Endodermal cell (in vitro differentiated cells): ENCODE measurements at places on chromosomes 5 and 9. TPM values are rescaled to one million over a fixed set of nuclear protein-coding genes. Genes with fewer than 3 reads are reported as not detected.

Gene PCDHB14
- total RNA-seq = 2.6 to 2.8 TPM (median 2.8 TPM) in 3 replicates

Gene SHOC1
- total RNA-seq = not detected in 2 replicates

DNA sequence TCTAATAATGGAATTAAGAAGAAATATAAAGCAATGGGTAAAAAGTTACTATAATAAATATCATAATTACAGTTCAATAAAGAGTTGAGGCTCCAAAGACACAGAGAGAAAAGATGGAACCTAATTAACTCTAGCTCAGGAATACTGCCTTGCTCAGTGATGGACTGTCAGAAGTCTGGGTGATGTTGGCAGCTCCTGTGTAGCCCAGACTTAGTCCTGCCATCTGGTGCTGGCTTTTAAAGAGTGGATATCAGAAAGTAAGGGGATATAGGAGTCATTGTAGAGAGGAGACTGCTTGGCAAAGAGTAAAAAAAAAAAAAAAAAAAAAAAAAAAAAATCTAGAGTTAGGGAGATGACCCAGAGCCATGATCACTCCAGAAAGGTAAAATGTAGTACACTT is 551.9 kb upstream of the DMAC1 start:
- H3K4me1 ChIP-seq = no peaks in the 10 kb centered on the region
- DNase-seq = no peak
- no peak overlapping the region for H3K27ac ChIP-seq

GRCh38 chr9:90064971-90065370 is 460.2 kb downstream of the GADD45G start:
- no peak for DNase-seq
- no peaks in the 10 kb centered on the region for H3K36me3 ChIP-seq
- no peaks in the 10 kb centered on the region for H3K4me1 ChIP-seq
- H3K27me3 ChIP-seq = no peaks in the 10 kb centered on the region

GRCh38 chr5:6143523-6143922 is 234.8 kb downstream of the MED10 start:
- H3K36me3 ChIP-seq = no peaks in the 10 kb centered on the region
- DNase-seq = peak; percentile 67
- H3K4me3 ChIP-seq = no peak overlapping the region
- H3K4me1 ChIP-seq = no peaks in the 10 kb centered on the region
- no peak overlapping the region for H3K27ac ChIP-seq

- H3K27ac ChIP-seq = no peak overlapping the region
- H3K4me1 ChIP-seq = no peaks in the 10 kb centered on the region
- DNase-seq = no peak
- no peak overlapping the region for H3K4me3 ChIP-seq
Measured at GRCh38 chr9:101419863-101420262, 15.7 kb downstream of the ALDOB start.

DNA sequence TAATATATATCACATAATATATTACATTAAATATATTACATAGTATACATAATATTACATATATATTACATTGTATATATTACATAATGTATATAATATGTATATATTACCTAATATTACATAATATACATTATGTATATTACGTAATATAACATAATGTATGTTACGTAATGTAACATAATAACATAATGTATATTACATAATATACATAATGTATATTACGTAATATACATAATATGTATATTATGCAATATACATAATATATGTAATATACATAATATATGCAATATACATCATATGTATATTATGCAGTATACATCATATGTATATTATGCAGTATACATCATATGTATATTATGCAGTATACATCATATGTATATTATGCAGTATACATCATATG is 19.1 kb downstream of the CYLC2 start:
- H3K27me3 ChIP-seq = no peaks in the 10 kb centered on the region
- no peak overlapping the region for H3K4me3 ChIP-seq
- no peaks in the 10 kb centered on the region for H3K36me3 ChIP-seq

DNA sequence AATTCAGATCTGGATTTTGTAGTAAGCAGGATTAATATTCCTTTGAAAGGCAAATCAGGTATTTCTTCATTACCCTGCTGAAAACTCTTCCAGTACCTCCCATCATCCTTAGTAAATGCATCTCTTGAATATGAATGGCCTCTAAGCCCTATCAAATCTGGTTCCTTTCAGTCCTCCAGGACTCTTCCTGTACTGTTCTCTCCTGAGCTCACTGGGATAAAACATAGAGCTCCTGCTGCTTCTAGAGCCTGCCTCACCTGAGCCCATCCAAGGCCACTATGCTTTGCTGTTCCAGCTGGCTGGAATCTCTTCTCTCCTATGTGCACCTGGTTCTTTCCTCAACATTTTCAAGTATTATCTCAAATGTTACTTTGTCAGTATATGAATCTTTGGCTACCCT is 803.3 kb upstream of the CTNND2 start:
- DNase-seq = no peak
- no peaks in the 10 kb centered on the region for H3K4me1 ChIP-seq
- no peaks in the 10 kb centered on the region for H3K36me3 ChIP-seq
- H3K27me3 ChIP-seq = no peaks in the 10 kb centered on the region
- H3K4me3 ChIP-seq = no peak overlapping the region
- H3K27ac ChIP-seq = no peak overlapping the region
